T-helper 9 cell (primary cell): ENCODE measurements at places on chromosomes 2 and 18.

GRCh38 chr2:66569321-66569851, 134.5 kb downstream of the MEIS1 start:
- DNase-seq, result no peak

GRCh38 chr2:217101972-217102371, 242.1 kb upstream of the TNP1 start:
- DNase-seq, result no peak

DNA sequence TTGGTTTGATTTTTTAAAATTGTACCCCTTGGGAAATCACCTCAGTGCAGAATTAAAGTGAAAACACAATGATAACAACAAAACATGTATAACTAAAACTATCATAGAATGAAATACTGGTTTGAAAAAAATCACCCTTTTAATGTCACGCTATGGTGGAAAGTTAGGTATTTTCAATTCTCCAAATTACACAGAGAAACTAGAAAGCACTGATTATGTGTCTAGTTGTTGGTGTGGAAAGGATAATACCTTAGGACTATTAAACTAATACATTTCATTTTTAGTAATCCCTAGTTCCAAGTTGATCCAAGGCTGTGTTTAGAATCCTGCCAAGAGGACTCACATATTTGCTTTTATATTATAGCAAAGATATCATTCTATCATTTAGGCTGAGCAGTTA, 71.2 kb downstream of the NUP35 start:
- no peak for DNase-seq

- DNase-seq, result peak; percentile 27
Observed at GRCh38 chr2:96342085-96342484, 6.5 kb downstream of the NCAPH start.

GRCh38 chr2:227973241-227973640, 101.8 kb downstream of the DAW1 start:
- DNase-seq, result no peak

DNA sequence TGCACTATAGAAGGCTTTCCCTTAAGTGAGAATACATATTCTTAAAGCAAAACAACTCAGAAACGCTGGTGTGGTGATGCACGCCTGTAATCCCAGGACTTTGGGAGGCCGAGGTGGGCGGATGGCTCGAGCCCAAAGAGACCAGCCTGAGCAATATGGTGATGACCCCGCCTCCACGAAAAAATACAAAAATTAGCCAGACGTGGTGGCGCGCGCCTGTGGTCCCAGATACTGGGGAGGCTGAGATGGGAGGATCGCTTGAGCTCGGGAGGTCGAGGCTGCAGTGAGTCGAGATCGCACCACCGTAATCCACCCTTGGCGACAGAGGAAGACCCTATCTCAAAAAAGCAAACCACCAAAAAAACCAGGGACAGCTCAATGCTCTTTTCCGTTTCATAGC, 750 bp upstream of the CCDC150 start:
- no peak for DNase-seq

- no peak for DNase-seq
Observed at GRCh38 chr18:8890957-8891464, 185.7 kb downstream of the MTCL1 start.

DNA sequence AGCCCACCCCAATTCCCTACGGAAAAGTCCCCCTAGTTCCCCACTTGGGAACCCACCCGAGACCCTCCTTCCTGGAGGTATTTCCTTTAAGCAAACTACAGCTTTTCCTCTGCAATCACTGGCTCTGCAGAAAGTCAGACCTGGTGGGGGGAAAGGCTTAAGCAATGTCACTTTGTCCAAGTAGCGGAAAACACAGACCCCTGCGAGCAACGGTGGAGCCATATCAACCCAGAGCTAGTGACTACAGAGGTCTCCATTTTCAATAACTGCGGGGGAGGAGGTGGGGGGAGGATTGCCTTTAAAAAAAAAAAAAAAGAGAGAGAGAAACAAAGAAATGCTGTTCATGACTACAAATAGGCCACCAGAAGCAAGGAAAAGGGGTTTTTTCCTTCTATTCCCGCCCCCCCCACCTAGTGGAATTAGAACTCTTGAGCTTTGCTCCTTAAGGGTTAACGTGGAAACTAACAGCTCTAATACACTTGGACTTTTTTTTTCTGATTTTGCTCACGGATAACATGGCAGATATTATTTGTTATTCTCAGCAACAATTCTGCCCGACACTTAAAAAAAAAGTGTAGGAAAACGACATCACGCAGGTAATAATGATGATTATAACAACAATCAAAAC, 1.1 kb upstream of the FRZB start:
- DNase-seq, result no peak

DNA sequence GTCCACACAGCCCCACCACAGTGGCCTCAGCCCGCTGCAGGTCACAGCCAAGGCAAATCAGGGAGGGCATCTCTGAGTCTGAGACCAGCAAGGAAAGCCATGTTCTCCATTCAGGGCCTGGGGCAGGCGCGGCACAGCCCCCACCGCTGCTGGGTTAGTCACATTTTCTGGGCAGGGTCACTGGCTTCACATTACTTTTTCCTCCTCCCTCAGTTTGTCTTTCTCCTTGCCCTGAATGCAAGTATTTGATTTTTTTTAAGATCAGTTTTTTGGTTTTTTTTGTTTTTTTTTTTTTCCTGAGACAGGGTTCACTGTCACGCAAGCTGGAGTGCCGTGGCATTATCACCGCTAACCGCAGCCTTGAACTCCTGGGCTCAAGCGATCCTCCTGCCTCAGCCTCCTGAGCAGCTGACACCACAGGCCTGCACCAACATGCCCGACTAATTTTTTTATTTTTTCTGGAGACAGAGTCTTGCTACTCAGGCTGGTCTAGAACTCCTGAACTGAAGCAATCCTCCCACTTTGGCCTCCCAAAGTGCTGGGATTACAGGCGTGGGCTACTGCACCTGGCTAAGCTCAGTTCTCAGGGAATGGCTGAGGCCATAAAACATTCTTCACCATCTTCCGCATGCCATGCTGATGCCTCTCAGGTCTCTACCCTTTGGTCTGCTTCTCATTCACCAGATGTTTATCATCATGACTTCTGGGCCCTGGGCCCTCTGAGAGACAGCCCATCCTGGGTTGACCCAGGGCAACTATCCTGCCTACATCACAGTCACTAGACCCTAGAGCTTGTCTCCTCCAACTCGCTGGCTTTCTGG, 628 bp upstream of the CAPG start:
- no peak for DNase-seq

- no peak for DNase-seq
Observed at GRCh38 chr18:32104516-32104915, 12.8 kb downstream of the RNF138 start.

GRCh38 chr2:241272303-241273209, 42.9 kb downstream of the HDLBP start:
- peak; percentile 37 for DNase-seq

DNA sequence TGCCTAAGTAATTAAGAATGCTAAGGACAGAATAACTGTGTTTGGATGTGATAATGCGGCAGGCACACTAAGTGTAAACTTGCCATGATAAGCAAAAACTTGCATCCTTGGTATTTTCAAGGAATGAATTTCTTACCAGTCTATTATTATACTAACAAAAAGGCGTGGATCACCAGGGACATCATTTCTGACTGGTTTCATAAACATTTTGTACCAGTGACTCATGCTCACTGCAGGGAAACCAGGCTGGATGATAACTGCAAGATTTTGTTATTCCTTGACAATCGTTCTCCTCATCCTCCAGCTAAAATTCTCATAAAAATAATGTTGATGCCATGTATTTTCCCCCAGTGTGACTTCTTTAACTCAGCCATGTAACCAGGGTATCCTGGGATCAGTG, 289.5 kb downstream of the CDCA7 start:
- no peak for DNase-seq

DNA sequence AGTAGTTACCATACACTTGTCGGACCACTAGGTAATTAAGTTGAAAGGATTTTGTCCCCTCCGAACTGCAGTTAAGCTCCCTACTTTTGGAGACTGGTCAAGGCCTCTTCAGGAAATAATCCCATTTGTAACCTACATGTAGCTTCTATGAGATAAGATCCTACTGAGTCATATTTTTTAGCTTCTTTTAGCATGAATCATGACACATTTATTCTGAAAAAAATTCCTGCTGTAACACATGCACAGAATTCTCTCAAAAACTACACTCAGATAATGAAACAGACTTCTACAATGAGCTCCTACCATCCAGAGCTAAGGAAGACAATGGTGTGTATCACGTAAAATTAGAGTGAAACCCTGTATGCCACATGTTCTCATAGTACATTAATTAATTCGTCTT, 100.7 kb upstream of the CCDC195 start:
- no peak for DNase-seq

DNA sequence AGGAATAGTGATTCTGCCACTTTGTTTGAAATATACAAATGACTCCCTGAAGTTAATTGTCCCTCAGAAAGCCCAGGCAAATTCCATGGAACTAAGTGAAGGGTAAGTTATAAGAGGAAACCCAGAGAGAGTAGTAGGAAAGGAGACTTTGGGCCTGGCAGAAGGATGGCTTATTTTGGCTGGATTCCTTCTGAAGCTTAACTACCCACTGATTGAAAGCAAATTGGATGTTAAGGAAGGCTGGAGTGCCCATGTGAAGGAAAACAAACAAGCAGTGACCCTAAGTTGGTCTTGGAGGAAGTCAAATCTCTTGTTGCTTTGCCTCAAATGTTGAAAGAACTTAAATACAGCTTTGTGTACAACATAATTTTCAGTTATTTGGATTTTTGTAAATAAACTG, 1106.4 kb upstream of the ZEB2 start:
- no peak for DNase-seq

GRCh38 chr2:16330982-16331381, 334.7 kb downstream of the CYRIA start:
- no peak for DNase-seq

GRCh38 chr18:37393945-37394609, 171.5 kb downstream of the CELF4 start:
- DNase-seq, result no peak
